MCF 10A (cell line): ENCODE measurements at places on chromosomes 4 and X.
A peak's percentile ranks its signal among the peaks of the same experiment; 100 is the strongest.

DNA sequence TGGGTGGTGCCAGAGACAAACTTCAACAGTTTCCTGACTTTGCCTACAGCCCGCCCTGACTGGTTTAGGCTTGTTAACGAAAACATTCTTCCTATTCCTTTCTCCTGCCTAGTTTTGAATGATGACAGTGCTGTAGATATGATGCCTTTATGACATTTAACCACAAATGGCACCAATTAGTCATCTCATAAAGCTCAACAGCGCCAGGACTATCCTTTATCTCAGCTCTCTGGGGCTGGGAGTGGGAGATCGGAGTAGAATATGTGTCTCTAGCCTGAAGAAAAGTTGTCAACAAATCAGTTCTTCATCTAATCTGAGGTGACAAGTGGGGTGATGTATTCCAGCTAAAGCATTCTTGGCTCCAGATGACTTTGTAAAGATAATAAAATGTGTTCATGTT, 64.6 kb upstream of the SH3RF1 start:
- peak; percentile 36 for DNase-seq

DNA sequence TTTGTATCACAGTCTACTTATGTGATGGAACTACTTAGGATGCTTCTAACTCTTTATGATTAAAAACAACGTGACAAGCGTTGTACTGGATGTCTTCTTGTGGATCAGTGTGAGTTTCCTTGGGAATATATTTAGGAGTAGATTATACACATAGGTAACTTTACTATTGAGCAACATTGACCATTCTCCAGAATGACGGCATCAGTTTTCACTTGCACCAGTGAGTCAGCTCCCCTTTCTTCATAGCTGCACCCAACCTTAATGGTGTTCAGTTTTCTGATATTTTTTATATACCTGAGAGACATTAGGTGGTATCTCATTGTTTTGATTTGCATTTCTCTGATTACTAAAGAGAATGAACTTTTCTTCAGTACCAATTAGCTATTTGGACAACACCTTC, 343.9 kb downstream of the ADGRL3 start:
- peak; percentile 80 for DNase-seq

GRCh38 chrX:13463608-13464007, 105.8 kb upstream of the EGFL6 start:
- peak; percentile 69 for DNase-seq

DNA sequence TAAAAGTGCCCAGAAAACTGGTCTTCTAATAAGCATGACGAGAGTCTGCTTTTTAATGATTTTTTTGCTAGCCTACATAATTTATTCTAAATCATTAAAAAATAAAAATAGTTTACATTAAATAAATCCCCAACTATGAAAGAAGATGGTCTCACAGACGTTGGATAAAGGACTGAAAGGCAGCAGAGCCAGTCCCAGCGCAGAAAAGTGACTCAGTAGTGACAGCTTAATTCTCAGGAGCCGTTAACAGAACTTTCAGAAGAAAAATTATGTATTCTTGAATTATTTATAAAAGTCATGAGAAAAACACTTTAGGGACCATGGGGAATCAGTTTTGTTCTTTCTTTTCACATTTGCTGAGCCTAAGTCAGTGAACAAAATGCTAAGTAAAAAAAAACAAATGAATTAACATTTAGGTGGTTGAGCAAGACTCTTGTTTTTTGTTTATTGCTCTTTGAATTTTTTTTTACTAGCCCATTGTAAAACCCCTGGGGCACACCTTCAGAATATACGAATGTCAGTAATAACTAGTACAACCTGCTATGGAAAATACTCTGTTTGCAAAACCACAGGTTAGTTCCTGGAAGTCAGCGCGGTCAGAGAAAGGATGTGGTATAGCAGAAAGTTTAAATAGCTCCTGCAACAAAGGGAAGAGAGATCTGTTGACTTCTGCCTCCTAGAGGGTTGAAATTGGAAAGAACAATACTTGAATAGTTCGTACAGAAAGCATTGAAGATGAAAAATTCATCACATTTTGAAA, 50.4 kb upstream of the CCDC160 start:
- DNase-seq: no peak

- DNase-seq: no peak
Measured at GRCh38 chr4:11471618-11472017, 42.9 kb upstream of the HS3ST1 start.

- DNase-seq: no peak
Measured at GRCh38 chr4:116627545-116627944, 457.8 kb downstream of the TRAM1L1 start.

- DNase-seq: no peak
Measured at GRCh38 chr4:159722052-159722451, 619.2 kb downstream of the RAPGEF2 start.

DNA sequence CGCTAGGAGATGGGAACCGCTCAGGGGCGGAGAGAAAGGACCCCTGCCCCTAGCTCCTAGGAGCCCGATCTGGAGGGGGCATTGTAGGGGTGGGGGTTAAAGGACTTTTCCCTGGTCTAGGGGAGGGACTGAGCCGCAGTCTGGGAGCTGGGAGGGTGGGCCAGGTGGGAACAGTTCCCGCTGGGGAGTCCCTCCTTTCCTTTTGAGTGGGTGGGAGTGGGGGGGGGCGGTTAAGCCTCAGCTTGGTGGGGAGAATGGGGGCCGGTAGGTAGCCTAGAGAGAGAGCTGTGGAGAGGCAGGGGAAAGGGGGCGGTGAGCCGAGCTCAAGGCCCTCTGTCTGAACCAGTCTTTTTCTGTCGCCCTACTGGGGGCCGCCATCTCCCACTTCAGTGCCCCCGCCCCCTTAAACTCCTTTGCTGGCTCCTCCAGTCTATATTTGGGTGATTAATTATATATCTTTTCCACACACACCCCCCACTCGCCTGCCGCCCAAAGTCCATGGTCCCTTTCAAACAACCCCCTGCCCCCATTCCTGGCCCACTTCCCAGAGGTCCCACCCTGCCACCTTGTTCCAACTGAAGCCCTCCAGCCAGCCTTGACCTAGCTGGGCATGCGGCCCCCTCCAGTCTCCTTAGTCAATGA, 822 bp downstream of the ZNF275 start:
- no peak for DNase-seq

GRCh38 chr4:60683357-60683756, 516.8 kb upstream of the ADGRL3 start:
- DNase-seq: peak; percentile 14
